ENCODE measurements at places on chromosomes 11 and 22.

- no peak for DNase-seq
Observed at GRCh38 chr11:115645631-115646317, 141.6 kb upstream of the CADM1 start.

DNA sequence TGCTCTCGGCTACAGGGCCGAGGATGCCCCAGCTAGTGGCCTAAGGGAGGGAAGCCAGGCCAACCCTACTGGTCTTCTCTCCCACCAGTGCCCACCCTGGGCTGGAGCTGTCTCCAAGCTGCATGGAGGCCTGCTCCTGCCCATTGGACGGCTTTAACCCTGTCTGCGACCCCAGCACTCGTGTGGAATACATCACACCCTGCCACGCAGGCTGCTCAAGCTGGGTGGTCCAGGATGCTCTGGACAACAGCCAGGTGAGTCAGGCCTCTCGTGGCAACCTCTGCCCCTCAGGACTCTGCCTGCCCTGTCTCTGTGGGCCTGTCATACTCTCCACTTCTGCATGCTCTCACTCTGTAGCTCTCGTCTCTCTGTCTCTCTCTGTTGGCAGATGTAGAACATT is 44.1 kb upstream of the TPBGL start:
- DNase-seq, result no peak

DNA sequence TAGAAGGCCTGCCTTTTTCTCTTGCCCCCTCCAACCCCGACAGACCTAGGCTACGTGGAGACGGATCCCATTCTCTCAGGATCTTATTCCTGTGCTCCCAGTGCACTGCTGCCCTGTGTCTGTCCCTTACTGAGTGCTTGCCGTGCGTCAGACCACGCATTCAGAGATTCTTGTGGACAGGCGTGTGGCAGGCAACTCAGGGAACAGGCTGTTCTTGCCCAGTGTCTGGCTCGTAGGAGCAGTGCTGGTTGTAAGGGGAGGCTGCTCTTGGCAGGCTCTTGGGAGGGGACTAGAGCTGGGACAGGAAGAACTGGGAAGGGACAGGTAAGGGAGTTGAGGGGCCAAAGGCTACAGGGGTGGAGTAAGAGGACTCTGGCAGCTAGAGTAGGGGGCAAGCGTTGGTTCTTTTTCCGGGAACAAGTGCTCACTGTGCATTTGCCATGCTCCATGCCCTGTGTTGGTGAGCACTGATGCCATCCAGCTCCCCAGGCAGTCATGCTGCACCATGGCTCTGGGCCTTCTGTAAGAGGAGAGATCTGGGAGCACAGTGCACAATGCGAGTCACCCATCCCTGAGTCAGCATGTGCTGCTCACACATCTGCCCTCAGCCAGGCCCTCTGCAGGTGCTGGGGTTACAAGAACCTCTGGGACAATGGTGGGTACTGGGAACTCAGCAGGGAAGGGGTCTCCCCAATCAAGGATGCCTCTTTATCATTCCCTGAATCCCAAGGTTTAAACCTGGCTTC is 119.1 kb downstream of the TBC1D22A start:
- no peak for DNase-seq

DNA sequence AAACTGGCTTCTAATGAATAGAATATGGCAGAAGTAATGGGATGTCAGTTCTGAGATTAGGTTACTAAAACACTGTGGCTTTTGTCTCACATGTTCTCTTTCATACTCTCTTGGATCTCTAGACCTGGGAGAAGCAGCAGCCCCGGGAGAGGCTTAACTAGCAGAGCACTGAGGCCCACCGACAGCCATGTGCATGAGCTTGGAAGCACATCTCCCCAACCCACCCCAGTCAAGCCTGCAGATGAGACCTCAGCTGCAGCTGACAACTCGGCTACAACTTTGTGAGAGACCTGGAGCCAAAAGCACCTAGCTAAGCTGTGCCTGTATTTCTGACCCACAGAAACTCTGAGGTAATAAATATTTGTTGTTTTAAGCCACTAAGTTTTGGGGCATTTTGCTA is 100.8 kb downstream of the TRIM29 start:
- no peak for DNase-seq

DNA sequence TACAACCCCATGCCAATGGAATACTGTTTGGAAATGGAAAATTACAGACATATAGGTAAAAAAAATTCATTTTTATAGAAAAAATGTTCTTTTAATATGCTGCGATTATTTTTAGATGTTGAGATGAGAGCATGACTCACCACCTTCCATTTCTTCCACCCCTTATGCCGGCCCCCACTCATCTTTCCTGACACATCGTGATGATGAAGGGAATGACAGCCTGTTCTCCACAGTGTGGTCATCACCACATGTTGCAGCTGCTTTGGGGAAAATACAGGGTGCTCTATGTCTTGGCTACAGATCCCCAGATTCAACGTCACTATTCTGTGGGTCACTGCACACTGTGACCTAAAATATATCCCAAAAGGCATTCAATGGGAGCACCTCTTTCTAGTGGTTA is 916.2 kb downstream of the METTL15 start:
- DNase-seq, result no peak

DNA sequence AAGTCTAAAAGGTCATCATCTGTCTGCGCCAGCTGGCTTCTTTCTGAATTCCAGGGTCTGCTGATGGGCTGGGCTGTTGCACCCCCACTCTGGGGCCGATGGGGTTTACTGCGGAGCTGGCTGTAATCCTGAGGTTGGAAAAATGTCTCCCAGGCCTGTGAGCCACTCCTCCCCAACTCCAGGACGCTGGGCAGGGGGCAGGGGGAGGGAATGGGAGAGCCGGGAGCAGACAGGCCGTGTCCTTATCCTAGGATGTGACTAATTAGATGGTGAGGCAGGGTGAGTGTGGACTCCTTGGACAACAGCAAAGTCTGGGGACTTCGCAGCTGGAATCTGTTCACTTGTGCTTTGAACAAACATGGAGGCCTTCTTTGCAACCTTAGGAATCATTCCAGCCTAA is 48.7 kb downstream of the LRRC32 start:
- no peak for DNase-seq

DNA sequence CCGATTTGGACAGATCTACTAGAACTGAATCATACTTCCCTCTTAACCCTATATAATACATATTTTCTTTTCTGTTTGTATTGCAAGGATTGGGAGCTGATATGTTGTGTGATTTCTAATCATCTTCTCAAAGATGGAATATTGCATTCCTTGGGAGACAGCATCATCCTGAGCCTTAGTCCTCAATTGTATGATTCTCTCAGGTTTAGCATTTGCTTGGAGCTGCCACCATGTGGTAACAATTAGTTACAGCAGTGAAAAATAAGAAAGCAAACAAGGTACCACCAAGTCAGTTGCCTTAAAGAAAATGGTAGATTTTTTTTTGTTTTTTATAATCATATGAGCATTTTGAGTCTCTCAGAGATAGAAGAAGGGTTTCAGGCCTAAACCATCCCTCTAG is 11.9 kb downstream of the SNX19 start:
- DNase-seq, result no peak

- DNase-seq, result peak; percentile 95
Observed at GRCh38 chr22:41800348-41801146, at the start of gene CCDC134. CCDC134 (plus strand) TSS chr22:41800679; CDS start chr22:41808891, 8,212 bp downstream.

DNA sequence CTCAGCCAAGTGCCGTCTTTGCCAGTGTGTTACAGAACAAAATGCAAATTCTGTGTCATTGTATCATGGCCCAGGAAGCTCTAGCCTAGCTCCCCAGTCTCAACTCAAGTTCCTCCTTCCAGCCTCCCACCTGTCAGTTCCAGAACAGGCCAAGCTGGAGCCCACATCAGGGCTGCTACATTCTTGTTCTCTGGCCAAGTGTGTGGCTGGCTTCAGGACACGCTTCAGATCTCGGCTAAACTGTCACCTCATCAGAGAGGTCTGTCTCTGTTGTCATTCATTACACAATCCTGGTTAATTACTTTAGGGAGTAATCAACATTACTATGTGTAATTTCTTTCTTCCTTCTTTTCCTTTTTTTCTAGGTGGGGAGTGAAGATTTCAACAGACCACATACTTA is 347.0 kb upstream of the SYN3 start:
- no peak for DNase-seq

- DNase-seq, result no peak
Observed at GRCh38 chr11:16226245-16226644, 130.1 kb downstream of the SOX6 start.

DNA sequence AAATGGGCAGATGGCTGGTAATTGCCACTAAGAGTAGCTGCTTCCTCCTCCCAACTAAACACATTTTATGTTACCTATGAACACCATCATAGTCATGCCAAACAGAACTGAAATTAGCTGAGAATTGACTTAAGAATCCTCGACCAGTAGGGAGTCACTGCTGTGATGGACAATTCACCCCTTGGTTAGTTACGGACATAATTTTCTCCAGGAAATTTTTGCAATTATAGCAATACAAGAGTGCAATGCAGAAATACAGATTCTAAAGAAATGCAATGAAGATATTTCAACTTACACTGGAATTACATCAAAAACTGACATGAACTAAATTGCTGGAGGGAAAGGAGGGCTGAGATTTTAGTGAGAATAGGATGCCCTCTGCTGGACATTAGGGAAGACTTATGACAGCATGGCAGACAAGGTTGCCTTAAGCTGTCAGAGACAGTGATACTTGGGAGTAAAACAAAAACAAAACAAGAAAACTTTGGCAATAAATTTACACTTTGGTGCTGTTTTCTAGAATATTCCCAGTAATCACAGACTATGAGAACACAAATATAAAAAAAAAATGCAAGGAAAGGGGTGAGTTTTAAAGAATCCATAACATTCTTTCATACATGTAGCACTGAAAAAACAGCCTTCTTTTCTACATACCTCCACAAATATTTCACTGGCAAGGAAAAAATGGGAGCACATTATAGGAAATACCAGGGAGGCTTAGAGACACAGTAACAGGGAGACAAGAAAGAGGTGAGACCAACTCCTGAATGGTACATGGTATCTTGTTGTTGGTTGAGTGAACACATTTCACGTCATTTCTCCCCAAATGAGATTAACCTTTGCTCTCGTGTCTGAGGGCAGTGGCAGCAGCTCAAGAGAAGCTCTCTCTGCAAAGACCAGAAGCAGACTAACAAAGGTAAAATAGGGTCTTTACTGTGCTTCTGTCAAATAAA is 11.2 kb upstream of the PPP2R1B start:
- DNase-seq, result peak; percentile 27

GRCh38 chr22:24189249-24190158 is 8.2 kb downstream of the SUSD2 start:
- DNase-seq, result peak; percentile 79

DNA sequence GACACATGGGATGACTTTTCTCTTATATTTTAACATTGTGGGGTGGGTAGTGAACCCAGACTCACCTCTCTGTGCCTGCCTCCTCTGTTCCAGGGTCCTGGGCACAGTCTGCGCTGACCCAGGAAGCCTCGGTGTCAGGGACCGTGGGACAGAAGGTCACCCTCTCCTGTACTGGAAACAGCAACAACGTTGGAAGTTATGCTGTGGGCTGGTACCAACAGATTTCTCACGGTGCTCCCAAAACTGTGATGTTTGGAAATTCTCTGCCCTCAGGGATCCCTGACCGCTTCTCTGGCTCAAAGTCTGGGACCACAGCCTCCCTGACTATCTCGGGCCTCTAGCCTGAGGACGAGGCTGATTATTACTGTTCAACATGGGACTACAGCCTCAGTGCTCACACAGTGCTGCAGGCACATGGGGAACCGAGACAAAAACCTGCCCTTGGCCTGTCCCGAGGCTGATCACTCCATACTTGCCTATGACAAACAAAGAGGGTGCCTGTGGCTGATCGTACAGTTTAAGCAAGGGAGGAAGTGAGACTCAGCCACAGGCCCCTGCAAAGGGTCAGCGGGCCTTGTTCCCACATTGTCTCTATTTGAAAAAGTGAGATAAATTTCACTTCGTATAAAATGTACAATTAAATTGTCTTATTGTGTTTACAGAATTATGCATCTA is 43.7 kb upstream of the TOP3B start:
- peak; percentile 48 for DNase-seq

DNA sequence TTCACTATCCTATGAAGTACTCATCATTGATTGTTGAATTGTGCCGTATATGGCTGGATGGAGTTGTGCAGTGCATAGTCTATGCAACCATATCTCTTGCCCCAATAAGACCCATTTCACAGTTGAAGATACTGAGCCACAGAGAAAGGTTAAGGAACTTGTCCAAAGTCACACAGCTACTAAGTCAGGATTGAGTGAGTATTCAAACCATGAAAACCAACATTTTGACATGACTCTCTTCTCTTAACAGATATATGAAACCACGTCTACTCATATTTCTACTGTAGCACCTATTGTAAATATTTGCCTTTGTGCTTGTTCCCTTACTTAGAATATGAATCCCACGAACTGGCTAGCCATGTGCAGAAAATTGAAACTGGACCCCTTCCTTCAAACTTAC is 58.1 kb downstream of the MAML2 start:
- no peak for DNase-seq

- DNase-seq, result peak; percentile 32
Observed at GRCh38 chr22:50673231-50674129, 857 bp downstream of the SHANK3 start.

- no peak for DNase-seq
Observed at GRCh38 chr11:4826425-4826824, 5.3 kb downstream of the OR51F2 start.

- no peak for DNase-seq
Observed at GRCh38 chr22:25410849-25411248, 153.6 kb upstream of the GRK3 start.

GRCh38 chr11:128506999-128507611 is 80.3 kb downstream of the ETS1 start:
- DNase-seq, result no peak

- DNase-seq, result no peak
Observed at GRCh38 chr11:122755409-122755808, 82.9 kb upstream of the CRTAM start.

- DNase-seq, result no peak
Observed at GRCh38 chr11:104727768-104728167, 170.5 kb downstream of the CASP12 start.

Measured in GM12892 (cell line).